ENCODE measurements at places on chromosomes 1 and 21.

DNA sequence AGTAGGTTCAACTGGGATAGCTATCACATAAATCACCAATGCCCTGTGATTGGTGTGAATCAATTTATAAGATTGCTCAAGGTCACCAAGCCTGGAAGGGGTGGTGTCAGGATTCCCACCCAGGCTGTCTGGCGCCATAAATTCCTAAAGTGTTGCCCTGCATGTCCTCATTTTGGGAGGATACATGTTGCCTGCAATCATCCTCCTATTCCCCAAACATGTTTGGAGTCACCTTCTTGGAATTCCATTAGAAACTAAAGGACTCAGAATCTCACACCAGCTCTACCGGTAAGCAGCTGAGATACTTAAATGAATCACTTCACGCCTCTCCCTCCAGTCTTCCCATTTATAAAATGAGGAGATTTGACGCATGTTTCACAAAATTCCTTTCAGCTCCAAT, 54.1 kb upstream of the SLC45A1 start:
- no peak for DNase-seq

- no peak for DNase-seq
These were observed 8.6 kb downstream of the ALPL start for GRCh38 chr1:21517660-21518480.

GRCh38 chr1:180252638-180253536, 22.8 kb downstream of the LHX4 start:
- DNase-seq, result peak; percentile 70

GRCh38 chr1:36172983-36173382, 17.0 kb downstream of the MAP7D1 start:
- no peak for DNase-seq

DNA sequence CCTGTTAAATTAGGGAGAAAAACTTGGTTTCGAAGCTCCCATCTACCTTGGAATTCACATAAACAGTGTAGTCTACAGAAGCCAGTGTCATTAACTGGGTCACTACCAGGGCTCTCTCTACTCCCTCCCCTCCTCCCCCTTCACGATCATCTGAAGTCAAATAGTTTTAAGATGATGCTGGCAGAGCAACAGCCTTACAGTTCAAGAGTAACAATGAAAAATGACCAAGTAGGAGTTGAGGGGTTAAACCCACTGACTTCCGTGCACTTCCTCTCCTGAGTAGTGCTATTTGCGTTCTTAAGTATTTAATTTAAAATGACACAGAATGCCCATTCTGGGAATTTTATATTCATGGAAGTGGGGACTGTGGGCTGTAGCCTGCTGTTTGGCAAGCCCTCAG, 236.9 kb downstream of the SIPA1L2 start:
- no peak for DNase-seq

- DNase-seq, result no peak
These were observed 12.6 kb downstream of the B3GALT5 start for GRCh38 chr21:39625211-39625895.

- DNase-seq, result no peak
These were observed 34.1 kb downstream of the ARNT start for GRCh38 chr1:150842343-150842742.

- no peak for DNase-seq
These were observed 28.8 kb downstream of the SNAP47 start for GRCh38 chr1:227764019-227764391.

GRCh38 chr1:9181990-9182783, 52.4 kb upstream of the H6PD start:
- peak; percentile 24 for DNase-seq

GRCh38 chr1:28456078-28456477, 49.8 kb upstream of the RCC1 start:
- peak; percentile 43 for DNase-seq

DNA sequence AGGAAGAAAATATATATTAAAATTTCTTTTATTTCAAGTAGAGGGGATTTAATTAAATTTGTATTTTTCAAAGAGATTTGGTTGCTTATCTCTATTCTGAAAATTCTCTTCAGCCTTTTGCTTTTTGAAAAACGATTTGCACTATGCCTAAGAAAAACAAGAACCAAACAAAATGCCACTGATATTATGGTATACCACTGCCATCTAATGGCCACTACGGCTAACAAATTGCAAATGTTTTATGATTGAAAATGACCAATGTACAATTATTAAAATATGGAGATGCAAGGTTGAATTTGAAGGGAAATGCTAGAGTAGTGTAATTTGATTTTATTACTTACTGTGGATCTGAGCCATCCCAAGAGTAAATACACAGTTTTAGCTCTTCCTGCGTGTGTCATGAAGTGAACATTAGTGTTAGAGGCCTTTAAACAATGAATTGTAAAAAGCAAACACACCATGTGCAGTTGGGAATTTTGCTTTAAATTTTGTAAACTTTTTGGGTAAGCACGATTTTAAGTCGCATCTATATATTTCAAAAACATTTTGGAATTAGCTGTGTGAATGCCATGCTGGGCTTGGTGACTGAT, 137.4 kb upstream of the USP25 start:
- DNase-seq, result peak; percentile 55

DNA sequence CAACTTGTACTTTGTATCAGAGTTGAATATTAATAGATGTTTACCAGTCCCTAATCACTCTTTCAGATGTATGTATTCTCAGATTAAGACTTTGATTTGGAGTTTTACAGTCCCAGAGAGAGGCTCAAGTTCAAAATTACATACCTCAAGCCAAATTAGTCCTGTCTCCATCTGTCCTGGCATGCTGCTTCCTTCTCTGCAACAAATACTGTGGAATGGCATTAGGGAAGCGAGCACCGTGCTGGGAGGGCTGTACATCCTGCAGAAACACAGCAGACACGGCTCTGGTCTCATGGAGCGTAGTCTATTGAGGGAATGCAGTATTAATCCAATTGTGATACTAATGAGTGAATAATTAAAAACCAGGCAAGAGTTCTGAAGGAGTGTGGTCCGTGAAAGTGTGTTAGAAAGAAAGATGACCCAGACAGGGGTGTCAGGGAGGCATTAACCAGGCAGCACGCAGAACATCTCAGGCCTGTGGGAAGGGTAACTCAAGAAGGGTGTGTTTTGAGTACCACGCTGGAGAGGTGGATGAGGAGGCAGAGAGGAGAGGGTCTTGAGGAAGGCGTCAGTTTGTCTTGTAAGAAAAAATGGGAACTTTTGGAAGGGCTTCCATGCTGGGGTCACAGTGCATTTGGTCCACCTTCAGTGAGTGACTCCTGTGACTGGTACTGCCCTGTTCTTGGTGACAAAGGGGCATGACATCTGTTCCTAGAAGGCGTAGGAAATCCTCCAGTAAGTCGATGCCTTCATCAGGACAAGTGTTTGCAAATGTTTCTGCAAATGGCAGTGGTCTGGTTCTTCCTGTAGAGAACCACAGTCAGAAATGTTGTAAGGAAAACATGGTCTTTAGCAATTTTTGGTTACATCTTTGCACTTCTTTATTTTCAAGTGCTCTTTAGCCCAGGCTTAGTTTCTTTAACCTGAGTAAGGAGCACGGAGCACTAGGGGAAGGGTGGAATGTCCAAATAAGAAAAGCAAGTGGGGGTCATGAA, 1.6 kb downstream of the RAB4A start:
- DNase-seq, result no peak

- DNase-seq, result no peak
These were observed 12.2 kb downstream of the THBS3 start for GRCh38 chr1:155195201-155196102.

DNA sequence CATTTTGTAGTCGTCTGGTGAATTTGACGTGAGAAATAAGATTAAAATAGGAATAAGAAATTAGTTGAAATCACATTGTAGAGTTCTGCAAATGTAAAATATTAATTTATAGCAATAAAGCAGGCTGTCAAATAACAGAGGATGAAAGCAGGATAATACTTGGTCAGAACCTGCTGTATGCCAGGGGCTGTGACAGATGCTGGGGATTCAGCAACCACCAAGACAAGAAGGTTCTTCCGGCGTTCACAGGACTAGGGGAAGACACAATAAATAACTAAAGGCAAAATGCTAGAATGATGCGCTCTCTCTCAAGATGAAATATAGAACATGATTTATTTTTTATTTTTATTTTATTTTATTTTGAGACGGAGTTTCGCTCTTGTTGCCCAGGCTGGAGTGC, 6.8 kb upstream of the PARK7 start:
- DNase-seq, result peak; percentile 28

- DNase-seq, result no peak
These were observed 10.4 kb upstream of the HMGB4 start for GRCh38 chr1:33853431-33853830.

GRCh38 chr1:48114596-48115382, 107.7 kb upstream of the SLC5A9 start:
- no peak for DNase-seq

GRCh38 chr1:31790641-31791091, 25.2 kb downstream of the SPOCD1 start:
- no peak for DNase-seq

DNA sequence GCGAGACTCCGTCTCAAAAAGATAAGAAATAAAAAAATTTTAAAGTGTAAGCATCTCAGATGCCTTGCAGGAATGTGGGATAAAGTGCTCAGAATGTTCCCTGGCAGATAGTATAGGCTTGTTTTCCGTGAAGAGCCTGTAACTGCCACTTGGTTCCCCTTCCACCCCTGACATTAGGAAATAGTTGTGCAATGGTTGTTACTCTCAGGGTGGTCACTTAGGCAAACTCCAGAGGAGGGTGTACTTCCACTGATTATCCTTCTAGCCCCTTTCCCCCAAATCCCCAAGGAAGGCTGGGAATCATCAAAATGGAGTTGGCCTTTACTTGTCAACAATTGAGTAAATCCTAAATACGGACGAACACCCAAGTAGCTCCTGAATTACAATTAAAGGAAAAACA, 10.4 kb downstream of the RPL11 start:
- DNase-seq, result no peak

- no peak for DNase-seq
These were observed 16.0 kb downstream of the FNBP1L start for GRCh38 chr1:93463960-93464359.

DNA sequence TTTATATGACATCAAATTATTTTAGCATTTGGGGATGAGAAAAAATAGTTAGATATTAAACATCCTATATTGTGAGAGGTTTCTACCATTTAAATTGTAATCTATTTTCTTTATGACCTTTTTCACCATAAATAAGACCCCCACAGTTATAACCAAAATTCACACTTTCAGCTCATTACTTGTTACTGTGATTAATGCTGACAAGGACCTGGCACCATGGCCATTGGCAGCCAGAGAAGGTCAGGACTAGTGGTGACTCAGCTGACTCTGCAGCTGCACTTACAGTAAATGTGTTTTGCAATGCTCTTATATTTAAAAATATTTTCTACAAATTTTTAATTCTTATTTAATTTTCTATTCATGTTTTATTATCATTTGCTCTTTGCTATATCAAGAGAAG, 133.3 kb upstream of the C1orf105 start:
- no peak for DNase-seq

- DNase-seq, result peak; percentile 51
These were observed 1.9 kb downstream of the PLEKHA6 start for GRCh38 chr1:204357551-204358490.

DNA sequence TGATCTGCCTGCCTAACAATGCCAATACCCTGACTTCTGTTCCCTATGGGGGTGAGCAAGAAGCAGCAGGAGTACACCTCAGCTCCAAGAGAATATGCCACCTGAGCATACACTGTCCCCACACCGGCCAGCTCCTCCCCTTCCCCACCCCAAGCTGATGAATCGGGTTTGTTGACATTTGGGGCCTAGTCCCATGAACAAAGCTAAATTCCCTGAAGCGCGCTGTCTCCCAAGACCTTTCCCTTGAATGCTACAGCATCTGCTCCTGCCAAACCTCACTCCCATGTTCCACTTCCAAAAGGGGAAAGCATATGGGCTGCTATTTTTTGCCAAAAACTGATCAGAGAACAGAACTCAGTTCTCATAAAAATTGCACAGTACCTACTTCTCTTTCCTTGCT, 220.4 kb upstream of the CAMK1G start:
- no peak for DNase-seq

DNA sequence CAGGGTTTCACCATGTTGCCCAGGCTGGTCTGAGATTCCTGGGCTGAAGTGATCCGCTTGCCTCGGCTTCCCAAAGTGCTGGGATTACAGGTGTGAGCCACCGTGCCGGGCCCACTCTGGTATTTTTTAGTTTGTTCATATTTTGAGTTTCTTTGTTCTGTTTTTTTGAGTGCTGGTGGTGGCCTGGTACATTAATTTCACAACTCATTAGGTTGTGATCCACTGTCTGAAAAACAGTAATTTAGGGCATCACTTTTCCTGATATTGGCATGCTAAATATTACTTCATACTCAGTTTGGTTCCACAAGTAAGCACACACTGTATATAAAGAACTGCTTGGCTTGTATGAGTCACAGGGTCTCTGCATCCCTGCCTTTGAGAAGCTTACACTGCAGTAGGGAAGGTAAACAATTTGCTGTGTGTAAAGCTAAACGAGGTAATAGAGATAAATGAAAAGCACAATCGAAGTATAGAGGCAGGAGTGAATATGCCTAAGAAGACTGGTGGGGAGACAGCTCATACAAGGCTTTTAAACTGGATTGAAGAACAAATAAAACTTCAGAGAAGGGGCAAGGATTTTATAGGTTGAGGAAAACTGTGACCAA, 7.7 kb downstream of the SNX27 start:
- DNase-seq, result no peak

GRCh38 chr1:28913786-28914227, 562 bp upstream of the EPB41 start:
- DNase-seq, result no peak

- DNase-seq, result peak; percentile 38
These were observed 50.5 kb upstream of the GFI1 start for GRCh38 chr1:92536980-92537884.

- DNase-seq, result no peak
These were observed 151.0 kb downstream of the NUF2 start for GRCh38 chr1:163472651-163473248.

GRCh38 chr1:69519006-69519405, 48.7 kb upstream of the LRRC7 start:
- DNase-seq, result no peak

- no peak for DNase-seq
These were observed 485 bp downstream of the EFNA1 start for GRCh38 chr1:155127967-155128754.

- DNase-seq, result no peak
These were observed 392.1 kb downstream of the KIF26B start for GRCh38 chr1:245546875-245547274.

DNA sequence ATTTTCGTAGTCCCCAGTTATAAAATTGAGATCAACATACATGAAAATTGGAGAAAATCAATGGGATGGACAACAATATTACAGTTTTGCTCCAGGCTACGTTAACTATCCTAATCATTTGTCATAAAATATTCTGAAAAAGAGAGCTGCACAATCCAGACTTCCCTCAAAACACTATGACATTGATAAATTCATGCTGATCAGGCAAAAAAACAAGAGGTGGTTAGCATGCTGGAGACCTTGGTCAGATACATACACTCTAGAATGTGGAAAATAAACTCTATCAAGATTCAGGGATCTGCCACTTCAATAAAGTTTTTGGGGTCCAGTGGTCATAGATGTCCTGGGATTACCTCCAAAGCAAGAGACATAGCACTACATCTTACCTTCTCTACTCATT, 32.5 kb upstream of the ARHGAP29 start:
- no peak for DNase-seq
